ENCODE measurements at places on chromosomes 1 and 21. TPM values are rescaled to one million over a fixed set of nuclear protein-coding genes. Genes with fewer than 3 reads are reported as not detected.

NUP210L gene
- 0.02 TPM for total RNA-seq

ELF3 gene
- total RNA-seq = 0.99 TPM

CCDC185 gene
- total RNA-seq = not detected

NHLH1 gene
- 0.27 TPM for total RNA-seq

CASZ1 gene
- total RNA-seq = 6.9 TPM

CYP4X1 gene
- 0.25 TPM for total RNA-seq

PRKCZ gene
- 4.2 TPM for total RNA-seq

FCRL5 gene
- total RNA-seq = not detected

BARHL2 gene
- total RNA-seq = not detected

KRTAP21-2 gene
- total RNA-seq = not detected

DNA sequence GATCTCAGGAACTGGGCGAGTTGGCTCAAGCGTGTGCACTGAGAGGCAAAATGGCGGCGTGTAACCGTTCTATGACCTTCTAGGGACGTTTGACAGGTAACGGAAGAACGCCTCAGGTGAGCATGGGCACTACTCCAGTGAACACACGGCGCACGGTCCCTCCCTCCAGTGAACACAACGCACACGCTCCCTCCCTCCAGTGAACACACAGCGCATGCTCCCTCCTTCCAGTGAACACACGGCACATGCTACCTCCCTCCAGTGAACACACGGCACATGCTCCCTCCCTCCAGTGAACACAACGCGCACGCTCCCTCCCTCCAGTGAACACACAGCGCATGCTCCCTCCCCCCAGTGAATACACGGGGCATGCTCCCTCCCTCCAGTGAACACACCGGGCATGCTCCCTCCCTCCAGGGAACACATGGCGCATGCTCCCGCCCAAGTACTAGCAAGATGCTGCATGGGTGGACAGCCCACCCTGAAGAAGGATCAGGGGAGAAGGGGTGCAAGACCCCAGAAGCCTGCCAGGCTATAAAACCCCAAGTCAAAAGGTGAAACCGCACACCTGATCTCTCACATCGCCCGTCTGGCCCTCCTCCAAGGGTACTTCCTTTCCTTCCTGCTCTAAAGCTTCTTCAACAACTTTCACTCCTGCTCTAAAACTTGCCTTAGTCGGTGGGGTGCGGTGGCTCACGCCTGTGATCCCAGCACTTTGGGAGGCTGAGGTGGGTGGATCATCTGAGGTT, 3.5 kb downstream of the C1orf159 start:
- DNase-seq = no peak

- DNase-seq = no peak
Observed at GRCh38 chr1:89887270-89887669, 66.4 kb downstream of the LRRC8D start.

DNA sequence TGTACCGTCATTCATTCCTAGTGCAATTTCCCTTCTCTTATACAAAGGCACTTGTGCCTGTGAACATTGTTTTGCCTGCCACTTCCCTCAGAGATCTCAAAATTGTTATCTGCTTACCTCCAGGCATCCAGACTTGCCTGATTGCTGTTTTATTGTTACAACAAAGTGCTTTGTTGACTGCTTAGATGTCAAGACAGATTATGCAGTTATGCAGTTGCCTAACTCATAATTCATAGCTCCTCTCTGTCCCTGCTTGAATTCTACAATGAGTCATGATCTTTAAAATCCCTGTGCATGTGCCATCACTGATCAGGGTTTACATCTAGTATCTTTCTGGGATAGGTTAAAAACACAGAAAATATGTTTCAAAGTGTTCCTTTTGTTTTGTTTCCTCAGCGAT, 24.5 kb downstream of the CXADR start:
- DNase-seq = no peak

GRCh38 chr1:201009962-201010645, 13.4 kb downstream of the KIF21B start:
- no peak for DNase-seq

DNA sequence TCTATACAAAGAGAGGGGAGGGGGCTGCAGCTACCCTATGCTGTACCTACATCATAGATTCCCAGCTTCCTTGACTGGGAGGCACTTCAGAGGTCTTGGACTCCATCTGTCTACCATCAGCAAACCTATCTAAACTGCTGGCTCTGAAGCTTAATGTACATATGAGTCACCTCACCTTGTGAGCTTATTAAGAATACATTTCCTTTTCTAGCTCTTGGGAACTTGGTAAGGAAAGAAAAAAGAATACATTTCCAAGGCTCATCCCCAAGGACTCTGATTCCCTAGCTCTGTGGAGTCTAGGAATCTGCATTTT, 50.0 kb upstream of the PRELP start:
- DNase-seq = no peak

- DNase-seq = peak; percentile 7
Observed at GRCh38 chr1:25695090-25695770, 78.6 kb downstream of the MAN1C1 start.

DNA sequence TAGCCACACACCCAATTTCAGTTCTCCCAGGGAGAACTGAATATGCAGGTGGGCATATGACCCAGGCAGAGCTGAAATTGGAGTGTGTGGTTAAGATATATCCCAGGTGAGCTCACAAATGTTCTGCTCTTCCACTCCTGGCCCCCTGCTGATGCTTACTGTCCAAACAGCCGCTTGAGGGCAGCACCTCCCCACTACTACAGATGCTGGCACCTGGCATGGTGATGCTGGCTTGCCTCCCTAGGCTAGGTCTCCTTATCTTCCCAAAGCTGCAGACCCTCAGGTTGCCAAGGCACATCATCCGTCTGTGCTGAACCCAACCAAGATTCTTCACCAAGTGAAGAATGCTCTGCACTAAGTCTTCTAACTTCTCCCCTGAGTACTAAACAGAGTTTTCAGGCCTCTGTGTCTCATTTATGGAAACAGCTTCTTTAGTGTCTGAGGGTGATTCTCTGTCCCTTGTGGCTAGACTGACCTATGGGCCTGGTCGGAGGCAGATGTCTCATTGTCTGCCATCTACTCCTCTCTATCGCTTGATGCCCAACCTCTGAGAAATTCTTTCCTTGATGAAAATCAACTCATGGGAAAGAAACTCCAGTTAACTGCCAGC, 27.2 kb downstream of the XCL1 start:
- peak; percentile 72 for DNase-seq

- DNase-seq = no peak
Observed at GRCh38 chr1:47624531-47624930, 186.7 kb downstream of the FOXD2 start.

DNA sequence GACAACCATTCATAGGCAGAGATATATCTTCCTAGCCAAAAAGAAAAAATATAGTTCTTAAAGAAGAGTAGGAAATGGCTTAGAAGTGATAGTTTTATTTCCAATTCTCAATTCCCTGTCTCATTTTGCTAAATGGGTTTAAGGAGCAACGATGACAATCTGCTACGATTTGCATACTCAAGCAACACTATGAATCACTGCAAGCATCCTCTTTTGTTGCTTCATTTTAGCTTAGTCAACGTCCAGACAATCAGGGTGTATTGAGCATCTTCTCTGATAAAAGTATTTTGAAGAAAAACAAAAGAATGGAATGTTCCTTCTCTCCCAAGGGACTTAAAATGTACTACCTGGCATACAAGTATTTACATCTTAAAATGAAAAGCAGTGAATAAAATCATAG, 80.6 kb downstream of the RGS7 start:
- no peak for DNase-seq

DNA sequence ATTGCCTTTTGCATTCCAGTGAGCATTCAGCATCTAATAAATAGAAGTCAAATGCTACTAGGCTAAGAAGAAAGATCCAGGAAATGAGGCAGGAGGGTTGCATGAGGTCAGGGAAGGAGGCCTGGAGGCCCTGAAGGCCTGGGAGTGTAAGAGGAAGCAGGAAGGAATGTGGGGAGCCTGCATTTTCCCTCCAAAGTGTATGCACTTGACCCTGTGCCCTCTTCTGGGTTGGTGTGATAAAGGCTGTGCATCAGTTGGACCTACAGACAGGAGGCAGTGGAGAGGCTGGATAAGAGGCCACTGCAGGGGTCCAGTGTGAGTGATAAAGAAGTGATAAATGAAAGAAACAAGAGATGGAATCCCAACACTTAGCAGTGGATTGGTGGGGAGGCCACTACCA, 20.4 kb downstream of the KIAA1614 start:
- DNase-seq = no peak

DNA sequence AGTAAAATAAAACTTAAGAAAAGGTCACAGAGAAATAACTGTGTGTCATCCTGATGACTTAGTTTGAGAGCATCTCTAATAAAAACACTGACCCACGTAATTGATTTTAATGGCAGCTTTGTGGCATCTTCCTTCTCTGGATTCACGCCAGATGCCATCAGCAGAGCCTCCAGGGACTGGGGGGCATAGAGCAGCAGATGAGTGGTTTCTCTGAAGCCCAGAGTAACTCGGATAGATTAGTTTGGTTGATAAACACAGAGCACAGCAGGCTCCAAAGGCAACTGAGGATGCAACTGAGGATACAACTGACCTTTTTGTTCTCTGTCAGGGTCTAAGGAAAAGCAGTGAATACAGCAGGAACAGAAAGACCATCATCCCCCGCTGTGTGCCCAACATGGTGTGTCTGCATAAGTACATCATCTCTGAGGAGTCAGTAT, 180.8 kb downstream of the RPS6KC1 start:
- peak; percentile 89 for DNase-seq

- no peak for DNase-seq
Observed at GRCh38 chr1:208759255-208759654, 515.1 kb upstream of the PLXNA2 start.

GRCh38 chr1:15226388-15227255, 20.4 kb upstream of the FHAD1 start:
- no peak for DNase-seq

DNA sequence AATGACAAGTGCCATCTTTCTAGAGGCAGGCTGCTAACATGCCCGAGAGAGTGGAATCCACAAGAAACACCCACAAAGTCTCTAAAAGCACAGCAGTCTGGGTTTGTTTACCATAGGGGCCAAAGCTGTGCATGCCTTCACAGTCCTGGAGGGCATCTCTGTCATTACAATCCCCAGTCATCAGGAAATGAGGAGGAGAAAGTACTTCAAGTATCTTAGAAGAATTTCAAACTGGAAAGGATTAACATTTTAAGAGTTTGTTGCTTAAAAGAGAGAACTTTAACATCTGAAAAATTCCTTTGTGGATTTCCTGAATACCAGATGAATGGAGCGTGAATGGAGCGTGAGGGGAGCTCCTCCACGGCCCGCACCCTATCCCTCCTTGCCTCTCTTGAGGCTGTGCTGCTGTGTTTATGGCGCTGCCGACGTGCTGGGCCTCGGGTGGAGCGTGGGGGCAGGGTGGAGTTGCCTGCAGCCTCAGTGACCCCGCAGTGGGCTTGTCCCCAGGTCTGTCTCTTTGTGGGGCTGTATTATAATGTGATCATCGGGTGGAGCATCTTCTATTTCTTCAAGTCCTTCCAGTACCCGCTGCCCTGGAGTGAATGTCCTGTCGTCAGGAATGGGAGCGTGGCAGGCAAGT, 23.3 kb downstream of the SLC6A17 start:
- DNase-seq = no peak

DNA sequence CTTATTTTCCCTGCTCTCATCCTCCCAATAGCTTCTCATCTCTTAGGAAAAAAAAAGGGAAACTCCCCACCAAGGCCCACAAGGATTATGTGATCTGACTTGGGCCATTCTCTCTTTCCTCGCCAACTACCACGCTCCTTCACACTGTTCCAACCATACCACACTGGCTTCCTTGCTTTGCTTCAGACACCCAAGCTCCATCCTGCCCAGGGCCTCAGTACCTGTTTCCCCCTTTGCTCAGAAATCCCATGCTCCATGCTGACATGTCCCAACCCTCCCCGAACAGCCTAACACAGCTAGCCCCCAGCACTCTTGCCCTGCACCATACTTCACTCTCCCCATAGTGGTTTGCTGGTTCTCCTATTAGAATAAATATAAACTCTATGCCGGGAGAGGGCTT, 39.2 kb downstream of the MAB21L3 start:
- no peak for DNase-seq

GRCh38 chr1:240465531-240465940, 146.4 kb downstream of the GREM2 start:
- DNase-seq = peak; percentile 52

- DNase-seq = no peak
Observed at GRCh38 chr1:219751870-219752507, 139.1 kb upstream of the ZC3H11B start.

DNA sequence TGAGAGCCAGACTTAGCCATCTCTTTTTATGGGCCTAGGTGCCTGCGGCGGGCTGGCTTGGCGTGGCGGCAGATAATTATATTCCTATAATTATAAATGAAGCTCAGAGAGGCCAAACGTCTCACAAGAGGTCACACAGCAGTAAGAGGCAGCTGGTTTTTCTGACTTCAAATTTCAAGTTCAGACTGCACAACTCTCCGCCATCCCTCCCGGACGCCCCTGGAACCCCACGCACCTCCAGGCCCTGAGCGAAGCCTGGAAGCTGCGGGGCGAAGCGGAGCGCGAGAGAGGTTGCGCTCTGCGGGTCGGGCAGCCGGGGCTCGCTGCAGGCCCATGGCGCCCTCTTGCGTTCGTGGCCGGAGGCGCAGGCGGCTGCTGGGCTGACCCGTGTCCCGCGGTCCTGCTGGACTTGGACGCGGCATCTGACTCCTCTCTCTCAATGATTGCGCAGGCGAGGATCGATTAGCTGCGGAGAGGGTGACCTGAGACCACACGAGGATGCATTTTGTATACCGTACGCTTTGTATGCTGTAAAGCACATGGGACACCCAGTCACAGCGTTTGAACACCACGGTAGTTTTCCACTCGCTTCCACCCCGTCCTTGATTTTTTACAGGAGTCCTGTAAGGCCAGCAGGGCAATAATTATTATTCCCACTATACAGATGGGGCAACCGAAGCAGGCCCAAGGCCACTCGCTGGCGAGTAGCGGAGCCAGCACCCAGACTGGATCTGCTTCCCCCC, 272.7 kb downstream of the FOXD2 start:
- DNase-seq = peak; percentile 46

- no peak for DNase-seq
Observed at GRCh38 chr21:45142469-45143308, 68.3 kb downstream of the ADARB1 start.

GRCh38 chr1:238006779-238007178, 116.1 kb upstream of the ZP4 start:
- no peak for DNase-seq

- DNase-seq = no peak
Observed at GRCh38 chr1:113993072-113993471, 13.8 kb downstream of the OLFML3 start.

- no peak for DNase-seq
Observed at GRCh38 chr1:37174876-37175275, 140.6 kb upstream of the GRIK3 start.

GRCh38 chr1:46491443-46492268, 2.0 kb downstream of the DMBX1 start:
- no peak for DNase-seq

DNA sequence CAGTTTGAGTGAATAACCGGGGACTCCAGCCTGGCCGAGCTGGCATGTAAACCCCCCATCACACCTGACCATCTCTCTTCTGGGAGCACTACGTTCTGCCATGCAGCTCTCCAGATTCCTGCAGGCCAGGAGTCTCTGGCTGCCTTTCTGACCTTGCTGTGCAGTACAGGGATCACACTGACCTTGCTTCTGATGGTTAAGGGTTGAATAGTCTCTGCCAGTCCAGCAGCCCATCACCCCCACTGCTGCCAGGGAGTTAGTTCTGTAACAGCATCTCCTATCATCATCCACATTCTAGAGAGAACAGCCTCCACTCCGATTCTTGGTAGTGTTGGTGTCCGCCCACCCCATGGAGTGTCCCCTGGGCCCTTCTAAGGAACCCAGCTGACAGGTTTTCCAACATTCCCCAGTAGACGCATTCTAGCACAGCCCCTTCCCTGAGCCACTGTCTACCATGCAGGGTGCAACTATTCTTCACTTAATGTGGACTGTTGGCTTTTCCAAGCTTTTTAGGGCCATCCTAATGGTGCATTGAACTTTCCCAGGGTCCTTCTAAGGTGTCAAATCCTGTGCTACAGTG, 109.8 kb downstream of the RIPK4 start:
- DNase-seq = no peak
